Frontal cortex (tissue), 4 donors: ENCODE measurements at places on chromosomes 13 and 19. TPM values are rescaled to one million over a fixed set of nuclear protein-coding genes. Genes with fewer than 3 reads are reported as not detected.

SLITRK6 gene
- total RNA-seq = 2.4 TPM

SIAH3 gene
- 8.2 TPM for total RNA-seq

TSHZ3 gene
- 22.8 TPM for total RNA-seq

CEACAM3 gene
- total RNA-seq = not detected

ZNF540 gene
- total RNA-seq = 21.6 TPM

FGF21 gene
- total RNA-seq = not detected

SYNE4 gene
- not detected for total RNA-seq

KLC3 gene
- 0.41 TPM for total RNA-seq

ZNF649 gene
- total RNA-seq = 41.2 TPM

MEIOSIN gene
- total RNA-seq = not detected

CTU1 gene
- 4.1 TPM for total RNA-seq

CABP5 gene
- total RNA-seq = not detected

ACER1 gene
- total RNA-seq = not detected

PRTN3 gene
- total RNA-seq = 1.2 TPM

TIMM29 gene
- total RNA-seq = 41.6 TPM
